CD4-positive, alpha-beta T cell treated with Interleukin-15 for 1 hour (primary cell): ENCODE measurements at places on chromosomes 4 and X.

DNA sequence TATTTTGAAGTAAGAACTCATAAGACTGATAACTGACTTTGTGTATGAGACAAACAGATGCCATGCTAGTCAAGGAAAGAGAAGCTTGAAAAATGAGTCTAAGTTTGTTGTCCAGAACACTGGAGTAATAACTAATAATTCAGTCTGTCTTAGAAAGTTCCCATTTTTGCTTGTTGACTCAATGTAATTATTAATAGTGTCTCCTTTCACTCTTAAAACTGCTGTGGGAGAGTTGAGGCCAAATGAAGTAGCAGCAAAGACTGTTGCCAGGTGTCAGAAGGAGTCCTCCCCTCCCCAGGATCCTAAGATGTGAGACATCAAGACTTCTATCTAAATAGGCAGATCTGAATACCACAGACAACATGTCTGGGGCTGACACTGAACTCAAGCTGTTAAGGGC, 20.8 kb upstream of the FAM13A start:
- no peak for DNase-seq

GRCh38 chr4:120728892-120729675, 193.4 kb downstream of the PRDM5 start:
- no peak for DNase-seq

- no peak for DNase-seq
Observed at GRCh38 chr4:47698837-47699236, 139.0 kb downstream of the CORIN start.

DNA sequence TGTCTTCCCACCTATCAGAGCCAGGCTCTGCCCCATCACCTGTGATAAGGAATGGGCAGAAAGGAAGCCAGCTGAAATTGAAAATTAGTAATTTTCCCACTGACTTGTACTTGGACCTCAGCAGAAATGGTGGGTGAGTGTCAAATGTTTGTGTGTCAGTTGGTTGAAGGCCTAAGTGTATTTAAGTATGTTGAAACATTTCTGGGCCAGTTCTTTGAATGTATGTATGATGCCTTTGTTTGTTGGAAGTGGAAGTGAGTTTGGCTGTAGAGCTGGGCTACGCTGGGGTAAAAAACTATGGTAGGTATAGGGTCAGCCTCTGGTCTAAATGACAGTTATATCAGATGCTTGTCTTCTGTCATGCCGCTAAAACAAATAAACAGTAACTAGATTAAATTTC, 27.7 kb downstream of the JADE1 start:
- DNase-seq, result no peak

GRCh38 chr4:148215202-148215601, 227.0 kb downstream of the NR3C2 start:
- DNase-seq, result no peak

DNA sequence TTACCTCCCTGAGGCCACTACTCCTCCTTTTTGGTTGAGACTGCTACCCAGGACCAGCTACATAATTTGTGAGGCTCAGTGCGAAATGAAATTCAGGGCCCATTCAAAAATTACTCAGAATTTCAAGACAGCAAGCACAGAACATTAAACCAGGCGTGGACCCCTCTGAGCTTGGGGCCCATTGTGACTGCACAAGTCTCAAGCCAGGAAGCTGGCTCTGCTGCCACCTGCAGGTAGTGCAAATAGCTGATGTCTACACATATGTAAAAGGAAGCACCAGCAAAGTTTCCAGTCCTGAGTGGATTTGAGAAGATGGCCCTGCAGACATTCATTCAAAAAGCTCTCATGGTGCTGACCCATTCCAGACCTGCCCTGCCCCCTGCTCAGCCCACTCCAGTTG, 213.4 kb upstream of the LNX1 start:
- DNase-seq, result no peak
